Esophagus squamous epithelium (tissue), 5 donors: ENCODE measurements at places on chromosomes 3 and 15. TPM values are rescaled to one million over a fixed set of nuclear protein-coding genes. Genes with fewer than 3 reads are reported as not detected.

GRCh38 chr3:184596886-184597575, 35.4 kb downstream of the EPHB3 start:
- DNase-seq, result no peak

DNA sequence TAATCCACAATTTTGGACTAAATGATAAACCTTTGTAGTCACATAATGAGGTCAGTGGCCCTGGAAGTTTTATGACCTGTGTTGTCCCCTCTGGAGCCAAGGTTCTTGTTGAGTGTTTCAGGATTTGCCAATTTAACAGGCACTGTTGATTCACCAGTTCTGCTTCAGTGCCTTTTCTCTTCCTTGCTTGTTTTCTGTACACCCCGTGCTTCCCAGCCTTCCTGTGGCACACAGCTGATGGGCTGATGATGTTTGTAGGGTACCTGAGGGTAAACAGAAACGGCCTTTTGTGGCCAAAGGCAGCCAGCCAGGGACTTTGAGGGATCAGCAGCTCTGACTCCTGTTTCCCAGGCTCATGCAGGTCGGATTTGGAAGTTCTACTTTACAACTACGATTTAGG, 13.3 kb downstream of the GYG1 start:
- no peak for DNase-seq

GRCh38 chr3:151550642-151551041, 89.8 kb upstream of the IGSF10 start:
- no peak for DNase-seq

GRCh38 chr3:188605905-188606304, 451.9 kb downstream of the LPP start:
- DNase-seq, result no peak

DNA sequence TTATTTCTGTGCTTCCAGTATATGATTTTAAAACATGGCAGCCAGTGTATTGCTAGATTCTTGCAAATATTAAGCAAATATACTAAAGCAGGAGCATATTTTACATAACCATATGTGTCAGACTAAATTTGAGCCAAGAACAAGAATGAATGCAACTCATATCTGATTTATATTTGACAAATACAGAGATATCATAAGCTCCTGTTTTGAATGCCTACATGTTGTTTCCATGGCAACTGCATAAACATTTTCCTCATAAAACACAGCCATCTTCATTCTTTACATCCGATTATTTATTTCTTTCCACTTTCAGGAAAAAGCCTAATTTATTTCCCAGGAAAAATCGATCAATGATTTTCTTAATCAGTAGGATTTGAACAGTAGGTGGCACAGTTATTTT, 172.2 kb upstream of the TSPAN3 start:
- no peak for DNase-seq

- DNase-seq, result no peak
Measured at GRCh38 chr3:12062605-12063004, 58.4 kb downstream of the SYN2 start.

- no peak for DNase-seq
Measured at GRCh38 chr15:66429117-66429516, 42.4 kb downstream of the MAP2K1 start.

- DNase-seq, result no peak
Measured at GRCh38 chr3:127637546-127637945, 8.6 kb downstream of the PODXL2 start.

DNA sequence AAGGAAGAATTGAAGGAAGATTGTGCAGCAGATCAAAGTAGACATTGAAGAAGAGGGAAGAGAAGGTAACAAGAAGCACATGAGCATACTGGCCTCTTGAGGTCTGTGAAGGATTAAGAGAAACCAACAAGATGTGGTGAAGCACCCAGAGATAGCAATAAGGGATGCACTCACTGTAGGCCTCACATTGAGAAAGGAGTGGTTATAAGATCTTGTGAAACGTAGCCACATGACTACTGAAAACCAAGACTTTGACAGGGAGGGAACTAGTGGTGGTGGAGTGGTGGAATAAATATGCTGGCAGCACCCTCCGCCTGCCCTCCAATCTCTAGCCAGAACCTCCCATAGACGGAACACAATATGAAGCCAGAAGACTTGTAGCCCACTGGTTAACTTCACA, 651.2 kb downstream of the DIPK2A start:
- DNase-seq, result no peak

DNA sequence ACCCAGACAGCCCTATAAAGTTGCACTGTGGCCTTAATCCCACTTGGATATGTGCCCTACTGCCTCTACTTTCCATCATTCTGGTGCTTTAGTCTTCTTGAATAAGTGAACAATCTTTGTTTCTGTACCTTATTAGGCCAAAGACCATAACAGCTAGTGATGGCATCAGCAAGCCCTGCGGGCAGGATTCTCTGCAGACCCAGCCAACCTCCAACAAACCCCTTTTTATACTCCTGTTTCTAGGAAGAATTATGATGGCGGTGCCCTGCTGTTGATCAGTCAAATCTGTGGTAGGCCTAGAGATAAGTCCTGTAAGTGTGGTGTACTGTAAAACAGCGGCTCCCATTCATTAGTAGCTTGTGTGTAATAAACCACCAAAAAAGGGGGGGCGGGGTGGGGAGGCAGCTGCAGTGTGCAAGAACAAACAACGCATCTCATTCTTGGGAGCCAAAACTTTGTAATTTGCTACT, 40.5 kb downstream of the SOX2 start:
- DNase-seq, result no peak

GRCh38 chr3:105715372-105715771, 153.4 kb downstream of the CBLB start:
- DNase-seq, result no peak

DNA sequence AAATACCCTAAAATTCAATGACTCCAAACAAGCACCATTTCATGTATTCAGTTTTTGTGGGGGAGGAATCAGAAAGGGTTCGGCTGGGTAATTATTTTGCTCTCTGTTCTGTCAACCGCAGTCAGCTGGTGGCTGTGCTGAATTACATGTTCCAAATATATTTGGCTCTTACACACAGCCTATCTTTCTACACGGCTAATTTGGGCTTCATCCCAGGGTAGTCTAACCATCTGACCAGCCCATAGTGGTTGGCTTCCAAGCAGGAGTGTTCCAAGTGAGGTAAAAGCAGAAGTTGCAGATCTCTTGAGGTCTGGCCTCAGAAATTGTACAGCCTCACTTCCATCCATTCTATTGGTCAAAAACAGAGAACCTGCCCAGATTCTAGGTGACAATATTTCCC, 760.8 kb upstream of the SEMA6D start:
- no peak for DNase-seq

DNA sequence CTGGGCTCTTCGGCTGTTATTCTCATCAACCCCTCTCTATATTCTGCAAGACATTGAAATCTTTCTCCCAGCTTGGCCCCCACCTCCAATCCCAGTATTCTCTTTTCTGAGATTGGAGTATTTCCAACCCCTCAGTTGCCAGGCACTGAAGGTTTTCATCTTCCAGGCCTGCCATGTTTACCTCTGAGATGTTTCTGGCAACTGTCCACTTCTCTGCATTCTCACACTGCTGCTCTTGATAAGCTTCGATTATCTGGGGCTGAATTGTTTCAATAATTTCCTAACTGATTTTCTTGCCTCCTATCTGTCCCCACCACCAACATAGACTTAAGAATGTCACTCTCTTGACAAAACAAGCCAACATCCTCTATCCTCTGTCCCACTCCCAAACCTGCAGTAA, 1.4 kb upstream of the GPR156 start:
- no peak for DNase-seq

GRCh38 chr3:14450922-14451606, 48.7 kb downstream of the SLC6A6 start:
- DNase-seq, result no peak

DNA sequence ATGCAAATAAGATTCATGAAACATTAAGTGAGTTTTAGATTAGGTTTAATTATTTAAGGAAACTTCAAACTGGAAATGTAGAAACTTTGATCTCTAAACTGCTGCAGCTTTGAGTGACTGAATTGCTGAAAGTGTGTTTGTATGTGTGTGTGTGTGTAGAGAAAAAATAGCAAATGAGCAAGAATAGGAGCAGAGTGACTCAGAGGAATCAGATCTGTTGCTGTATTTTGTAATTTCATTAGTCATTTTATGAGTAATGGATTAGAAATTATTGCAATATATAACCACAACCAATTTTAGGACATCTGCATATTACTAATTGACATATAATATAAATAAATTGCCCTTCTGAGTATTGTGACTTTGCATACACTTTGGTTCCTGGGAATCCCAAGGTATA, 52.8 kb upstream of the SLC9A9 start:
- no peak for DNase-seq

DNA sequence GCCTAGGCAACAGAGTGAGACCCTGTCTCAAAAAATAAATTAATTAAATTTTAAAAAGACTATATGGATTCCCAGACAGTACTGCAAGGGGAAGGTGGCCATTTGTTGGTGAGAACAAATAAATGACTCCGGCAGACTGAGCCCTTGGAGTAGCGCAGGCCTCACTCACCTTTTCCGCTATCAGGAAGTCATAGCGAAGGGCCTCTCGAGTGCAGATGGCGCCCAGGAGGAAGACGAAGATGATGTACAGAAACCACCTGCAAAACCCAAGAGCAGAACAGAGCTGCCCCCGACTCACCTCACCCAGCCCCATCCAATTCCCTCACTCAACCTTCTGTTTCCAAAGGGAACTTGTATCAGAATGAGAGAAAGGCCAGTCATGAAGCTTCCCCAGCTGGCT, 62.8 kb upstream of the HEG1 start:
- no peak for DNase-seq

DNA sequence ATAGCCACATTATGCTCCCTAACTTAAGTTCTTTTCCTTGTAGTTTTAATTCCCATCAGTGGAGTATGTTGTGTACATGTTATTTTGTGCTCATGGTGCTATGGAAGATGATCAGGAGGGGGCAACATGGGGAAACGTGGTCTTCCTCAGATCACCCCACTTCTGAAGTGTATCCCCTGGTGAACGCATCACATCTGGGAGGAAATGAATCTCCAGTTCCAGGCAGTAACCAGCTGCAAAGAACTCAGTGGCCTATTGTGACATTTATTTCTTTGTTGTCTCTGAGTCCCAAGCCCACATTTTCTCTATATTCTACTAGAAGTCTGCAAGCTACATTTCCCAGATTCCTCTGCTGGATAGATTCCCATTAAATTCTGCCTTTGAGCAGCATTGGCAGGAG, 217.0 kb downstream of the SATB1 start:
- DNase-seq, result no peak

DNA sequence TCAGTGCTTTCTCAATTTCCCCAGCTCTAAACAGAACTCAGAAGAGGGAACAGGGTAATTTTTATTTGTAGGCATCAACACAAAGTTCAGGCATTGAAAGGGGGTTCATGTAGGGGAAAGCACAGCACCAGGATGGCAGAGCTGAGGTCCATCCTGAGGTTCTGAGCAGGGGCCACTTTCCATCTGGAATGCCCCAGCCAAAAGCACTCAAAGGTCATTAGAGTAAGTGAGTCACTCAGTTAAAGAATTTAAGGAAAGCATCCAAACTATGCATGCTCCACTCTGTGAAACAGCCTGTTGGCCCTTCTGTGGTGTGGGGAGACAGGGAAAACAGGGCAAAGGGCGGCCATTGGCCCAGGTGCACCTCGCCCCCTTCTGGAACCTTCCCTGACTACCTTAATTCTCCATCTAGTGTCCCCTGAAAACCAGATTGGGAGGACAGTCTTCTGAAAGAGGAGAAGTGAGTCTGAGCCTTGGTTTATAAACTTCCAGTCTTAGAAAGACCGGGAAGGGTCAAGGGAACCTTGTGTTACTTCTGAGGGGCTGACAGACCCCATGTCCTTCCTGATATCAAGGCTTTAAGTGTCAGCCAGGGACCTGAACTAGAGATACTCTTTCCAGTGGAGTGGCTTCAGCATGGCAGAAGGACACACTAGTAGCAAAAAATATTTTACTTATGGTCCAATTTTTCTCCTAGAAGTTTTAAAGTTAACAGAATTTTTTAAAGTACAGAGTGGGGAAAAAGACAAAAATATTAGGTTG, 133.3 kb downstream of the MYLK start:
- DNase-seq, result no peak

DNA sequence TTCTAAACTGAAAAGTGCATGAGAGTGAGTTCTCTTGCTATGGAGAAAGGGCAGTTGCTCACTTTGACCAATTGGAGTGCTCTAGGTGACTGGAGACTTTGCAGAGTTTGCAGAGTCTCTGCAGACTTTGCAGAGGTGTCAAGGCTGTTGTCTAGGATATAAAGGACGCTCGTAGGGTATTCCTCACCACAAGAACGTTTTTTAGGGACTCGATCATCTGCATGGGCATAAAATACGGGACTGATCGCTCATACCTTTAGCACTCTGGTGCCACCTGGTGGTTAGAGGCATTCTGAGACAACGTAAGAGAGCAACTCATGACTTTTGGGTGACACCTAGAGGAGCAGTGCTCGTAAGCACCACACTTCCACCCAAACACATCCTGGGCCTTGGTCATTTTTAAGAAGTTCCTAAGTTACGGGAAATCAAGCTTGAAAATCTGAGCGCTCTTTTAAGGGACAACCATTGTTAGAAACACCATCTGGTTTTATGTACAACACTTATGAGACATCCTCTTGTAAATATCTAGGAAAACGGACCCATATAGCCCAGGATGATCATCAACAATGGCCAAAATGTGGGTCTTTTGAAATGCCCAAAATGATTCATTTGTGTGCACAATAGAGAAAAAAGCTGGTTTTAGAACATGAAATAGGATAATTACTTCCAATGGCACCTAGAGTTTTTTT, 51.6 kb upstream of the XCR1 start:
- peak; percentile 35 for DNase-seq

BCL2A1 gene
- total RNA-seq, result 2.7 TPM

TMED3 gene
- 155 TPM for total RNA-seq

P2RY1 gene
- 34.1 TPM for total RNA-seq

GPR15 gene
- 1.7 TPM for total RNA-seq

PRR20G gene
- not detected for total RNA-seq

KIF15 gene
- total RNA-seq, result 3.2 TPM

RAB43 gene
- total RNA-seq, result 4.6 TPM

CORO2B gene
- total RNA-seq, result 0.19 TPM

LYSMD2 gene
- total RNA-seq, result 11.0 TPM

ADAMTSL3 gene
- 3.2 TPM for total RNA-seq

LINGO1 gene
- 0.38 TPM for total RNA-seq

PATL2 gene
- 1.3 TPM for total RNA-seq

GPR149 gene
- total RNA-seq, result not detected

BSN gene
- 0.18 TPM for total RNA-seq
